ENCODE measurements at places on chromosomes 6 and 20. TPM values are rescaled to one million over a fixed set of nuclear protein-coding genes. Genes with fewer than 3 reads are reported as not detected.

OSTM1 gene
- 6.0 TPM for polyA plus RNA-seq

DNA sequence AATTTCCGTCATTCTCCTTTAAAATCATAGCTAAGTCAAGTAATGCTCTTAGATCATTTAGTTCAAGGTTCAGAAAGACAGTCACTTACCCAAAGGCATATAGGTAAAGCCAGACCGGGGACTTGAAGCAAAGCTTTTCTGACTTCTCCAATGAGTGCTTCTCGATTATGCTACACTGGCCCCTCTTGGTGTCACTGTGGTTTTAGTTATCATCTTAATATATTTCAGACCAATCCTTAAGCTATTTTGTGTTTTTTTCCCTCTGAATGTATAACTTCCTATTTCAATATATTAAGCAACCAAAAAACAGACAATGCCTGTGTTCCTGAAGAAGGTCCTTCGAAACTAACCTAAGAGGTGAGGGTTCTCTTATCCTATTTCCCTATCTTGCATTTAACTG lies 3.9 kb downstream of the PRDM1 start:
- peak; percentile 34 for DNase-seq

DNA sequence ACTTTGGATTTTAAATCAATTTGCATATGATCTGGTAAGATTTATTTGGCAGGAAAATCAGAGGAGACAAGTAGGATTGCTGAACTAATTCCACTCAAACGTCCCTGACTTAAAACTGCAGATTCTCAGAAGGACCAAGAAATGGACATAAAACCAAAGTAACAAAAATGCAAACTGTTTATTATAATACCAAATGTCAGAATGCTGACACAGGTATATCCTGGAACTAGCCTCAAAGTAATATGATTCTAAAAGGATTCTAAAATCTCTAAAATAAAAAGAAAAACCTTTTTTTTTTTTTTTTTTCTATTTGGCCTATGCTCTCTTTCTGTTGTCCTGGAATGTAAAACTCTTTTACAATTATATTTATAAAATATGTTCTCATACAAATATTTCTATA lies 74.4 kb upstream of the BTBD3 start:
- DNase-seq: no peak

CPNE5 gene
- 1.7 TPM for polyA plus RNA-seq

SH3BGRL2 gene
- polyA plus RNA-seq: 74.5 TPM

DNA sequence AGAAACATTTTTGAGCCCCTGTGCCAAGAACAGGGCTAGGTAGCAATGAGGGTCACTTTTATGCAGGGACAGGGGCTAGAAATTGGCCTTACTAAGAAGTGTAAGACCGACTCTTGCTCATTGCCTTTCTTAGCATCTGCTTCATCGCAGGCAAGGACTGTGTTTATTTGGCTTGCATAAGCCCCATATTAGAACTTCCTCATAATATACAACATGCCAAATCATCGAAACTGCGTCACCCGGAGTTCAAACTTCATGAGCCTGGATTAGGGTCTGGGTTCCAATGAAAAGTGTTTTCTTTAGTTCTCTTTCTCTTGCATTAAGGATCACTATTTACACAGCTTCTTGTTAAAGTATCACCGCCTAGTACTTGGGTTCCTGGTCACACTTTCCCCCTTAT lies 977 bp upstream of the SMAP1 start:
- DNase-seq: no peak

DNA sequence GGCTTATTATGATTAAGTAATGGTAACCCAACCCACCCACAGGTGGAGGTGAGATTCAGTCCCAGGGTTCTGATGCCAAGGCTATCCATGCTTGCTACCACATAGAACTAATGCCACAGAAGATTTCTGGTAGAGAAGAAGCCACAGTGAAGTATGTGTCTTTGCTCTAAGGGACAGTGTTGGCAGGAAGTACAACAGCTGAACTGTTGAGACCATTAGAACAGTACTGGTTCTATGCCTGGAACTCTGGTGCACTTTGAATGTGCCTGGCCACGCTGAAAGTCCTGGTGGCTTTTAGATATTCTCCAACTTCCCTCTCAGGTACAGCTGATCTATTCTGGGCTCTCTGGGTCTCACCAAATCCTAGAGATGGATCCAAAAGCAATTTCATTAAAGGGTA lies 7.8 kb downstream of the STX7 start:
- no peak for DNase-seq

- no peak for DNase-seq
Observed at GRCh38 chr6:142421285-142422117, 119.7 kb downstream of the ADGRG6 start.

DNA sequence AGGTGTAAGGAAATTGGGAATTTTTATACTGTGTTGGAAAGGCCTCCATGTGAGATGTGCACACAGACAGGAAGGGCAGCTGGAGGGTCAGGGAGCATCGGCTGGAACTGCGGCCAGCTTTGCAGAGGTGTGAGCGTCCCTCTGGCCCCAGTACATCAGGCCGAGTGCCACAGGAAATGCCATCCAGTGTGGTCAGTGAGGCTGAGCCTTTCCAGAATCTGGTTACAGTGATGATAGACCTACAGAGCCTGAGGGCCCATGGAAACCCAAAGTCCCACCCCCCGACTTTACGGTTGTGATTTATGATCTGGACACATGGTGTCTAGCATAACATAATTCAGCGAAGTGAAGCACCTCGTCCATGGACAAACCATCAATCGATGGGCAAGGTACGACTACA lies 137.3 kb upstream of the PDE10A start:
- DNase-seq: no peak

DNA sequence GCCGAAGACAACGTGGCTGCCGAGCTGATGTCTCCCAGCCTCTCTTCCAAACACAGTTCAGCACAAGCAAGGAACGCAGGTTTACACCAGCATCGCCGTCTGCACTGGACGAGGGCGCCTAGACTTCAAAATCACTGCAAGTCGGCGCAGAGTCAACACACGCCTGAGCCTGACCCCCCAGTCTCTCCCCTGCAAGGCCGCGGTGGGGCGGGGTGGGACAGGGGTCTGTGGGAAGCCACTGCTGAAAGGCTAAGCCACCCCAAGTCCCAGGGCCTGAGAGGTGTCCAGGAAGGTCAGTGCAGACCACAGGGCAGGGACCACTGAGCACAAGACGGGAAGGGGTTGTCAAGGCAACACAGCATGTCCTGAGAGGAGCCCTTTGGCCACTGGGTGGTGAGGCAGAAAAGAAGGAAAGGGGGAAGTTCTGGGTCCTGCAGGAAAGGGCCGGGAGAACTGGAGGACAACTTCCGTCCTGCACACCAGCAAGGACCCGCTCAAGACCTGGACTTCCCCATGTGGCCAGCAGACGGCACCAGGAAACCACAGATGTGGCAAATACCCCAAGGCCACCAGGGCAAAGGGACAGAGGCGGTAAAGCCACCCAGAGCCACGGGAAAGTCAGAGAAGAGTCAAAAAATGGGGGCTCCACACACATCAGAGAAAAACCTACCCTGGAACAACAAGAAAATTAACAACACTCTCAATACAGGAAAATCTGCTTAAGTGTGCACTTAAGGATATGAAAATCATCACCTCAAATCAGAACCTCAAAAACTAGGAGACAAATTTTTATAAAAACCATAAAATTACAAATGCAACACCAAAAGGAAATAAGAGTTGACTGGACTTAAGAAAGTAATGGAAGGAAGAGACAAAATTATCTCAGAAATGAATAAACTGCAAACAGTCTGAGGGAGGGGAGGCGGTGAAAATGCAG lies 84.8 kb downstream of the TAF4 start:
- DNase-seq: peak; percentile 72

GRCh38 chr6:50959081-50959641 lies 140.5 kb downstream of the TFAP2B start:
- DNase-seq: no peak

- DNase-seq: no peak
Observed at GRCh38 chr20:24875078-24875477, 74.0 kb upstream of the CST7 start.

DNA sequence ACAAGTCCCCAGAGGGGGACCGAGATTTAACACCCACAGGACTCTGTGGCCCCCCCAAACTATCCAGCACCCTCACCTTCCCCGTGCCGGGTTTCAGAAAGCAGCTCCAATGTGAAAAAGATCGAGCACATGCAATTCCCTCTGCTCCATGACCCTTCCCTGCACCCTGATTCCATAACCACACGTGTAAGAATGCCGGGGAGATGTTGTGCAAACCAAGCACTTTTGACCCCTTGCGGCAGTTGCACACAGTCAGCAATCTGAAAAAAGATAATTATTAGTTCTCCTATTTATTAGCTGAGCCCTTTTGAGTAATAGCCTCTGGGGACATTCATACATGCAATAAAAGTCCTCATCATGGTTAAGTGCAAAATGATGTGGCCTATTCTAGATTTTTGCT lies 13.0 kb downstream of the FOXQ1 start:
- no peak for DNase-seq

BFSP1 gene
- polyA plus RNA-seq: 1.2 TPM

DNA sequence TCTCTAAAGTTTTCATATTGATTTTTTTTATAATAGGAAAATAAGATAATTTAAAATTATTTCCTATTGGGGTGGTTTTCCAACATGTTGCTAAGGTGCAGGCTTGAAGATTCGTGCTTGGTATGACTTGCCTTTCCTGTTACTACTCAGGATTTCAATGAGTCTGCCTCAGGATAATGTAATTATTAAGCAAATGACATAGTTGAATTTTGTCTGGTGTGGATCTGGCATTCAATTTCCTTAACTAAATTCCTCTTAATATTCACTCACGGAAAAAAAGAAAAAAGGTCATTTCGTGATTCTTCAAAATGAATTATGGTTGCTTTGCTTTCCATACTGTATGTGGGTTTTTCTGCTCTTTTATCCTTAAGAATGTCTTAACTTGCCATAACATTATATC lies 9.3 kb upstream of the FILIP1 start:
- DNase-seq: no peak

- no peak for DNase-seq
Observed at GRCh38 chr20:15599961-15600360, 973.3 kb downstream of the KIF16B start.
